ENCODE measurements at places on chromosomes 6 and 20.

DNA sequence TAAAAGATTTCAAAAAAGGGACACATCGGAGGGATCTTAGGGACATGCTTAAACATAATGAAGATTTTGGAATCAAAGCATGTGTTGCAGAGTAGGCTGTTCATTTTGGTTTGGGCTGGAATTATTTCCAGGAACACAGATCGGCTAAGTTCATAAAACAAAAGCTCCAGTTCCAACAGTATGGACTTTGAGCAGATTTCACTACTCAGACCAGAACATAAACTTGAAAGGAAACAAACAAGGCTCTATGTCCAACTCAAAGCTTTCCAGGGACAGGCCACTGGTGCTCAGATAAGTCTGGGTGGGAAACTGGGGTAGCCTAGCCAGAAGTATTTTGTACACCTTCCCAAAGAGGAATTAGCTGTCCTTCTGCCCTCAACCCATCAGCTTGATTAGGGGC, 51.2 kb upstream of the GMPR start:
- DNase-seq: no peak

DNA sequence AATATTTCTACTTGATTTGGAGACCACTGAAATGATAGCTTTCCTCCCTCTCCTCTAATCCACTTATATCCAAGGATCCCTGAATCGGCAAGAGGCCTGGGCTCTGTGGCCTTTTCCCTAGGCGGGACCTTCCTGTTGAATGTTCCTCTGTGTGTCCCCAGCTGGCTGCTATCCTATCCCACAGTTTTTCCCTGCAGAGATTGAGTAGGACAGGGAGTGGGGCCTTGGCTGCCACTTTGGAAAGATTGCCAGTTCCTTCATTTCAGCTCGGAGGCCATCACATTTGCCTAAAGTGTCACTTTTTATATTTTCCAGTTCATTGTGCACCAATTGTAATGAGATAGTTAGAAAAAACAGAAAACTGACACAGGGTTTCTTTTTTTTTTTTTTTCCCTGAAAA, 38.9 kb upstream of the SMIM8 start:
- DNase-seq: no peak

DNA sequence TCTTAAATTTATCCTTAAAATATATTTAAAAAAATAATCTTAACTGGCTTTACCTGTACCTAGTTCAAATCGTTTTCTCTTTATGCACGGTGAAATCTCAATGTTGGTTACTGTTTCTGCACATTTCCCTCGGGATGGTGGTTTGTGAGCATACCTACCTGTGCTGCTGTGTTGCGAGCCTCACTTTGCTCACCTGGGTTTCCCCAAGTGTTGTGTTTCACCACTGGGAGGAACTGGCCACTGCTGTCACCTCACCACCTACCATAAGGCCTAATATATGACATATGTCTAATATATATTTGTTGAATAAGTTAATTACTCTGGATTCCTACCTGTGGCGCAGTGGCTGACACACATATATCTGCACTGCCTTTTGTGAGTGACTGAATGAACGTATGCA, 493.5 kb upstream of the FLRT3 start:
- DNase-seq: no peak

- no peak for DNase-seq
These were observed 95.9 kb downstream of the FYN start for GRCh38 chr6:111777357-111777756.

- DNase-seq: no peak
These were observed 15.8 kb upstream of the CEP162 start for GRCh38 chr6:84243240-84243639.

DNA sequence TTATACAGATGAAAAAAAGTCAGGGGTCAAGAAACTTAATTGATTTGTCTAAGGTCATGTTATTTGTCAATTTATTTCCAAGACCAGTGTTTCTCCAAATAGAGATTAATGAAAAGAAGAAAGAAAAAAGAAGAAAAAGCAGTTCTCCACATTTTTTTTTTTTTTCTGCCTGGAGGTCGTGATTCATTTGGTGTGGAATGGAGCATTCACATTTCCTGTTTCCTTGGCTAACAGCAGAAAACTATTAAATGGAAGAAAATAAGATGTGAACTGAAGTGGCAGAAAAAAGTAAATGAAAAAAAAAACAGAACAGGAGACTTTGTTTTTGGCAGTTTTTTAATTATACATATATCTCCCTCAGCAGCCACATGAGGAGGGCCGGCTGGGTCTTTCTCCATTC, 470.8 kb upstream of the ZNF337 start:
- DNase-seq: no peak
